ENCODE measurements at places on chromosomes 3 and 15.

- DNase-seq = no peak
Observed at GRCh38 chr3:2098398-2099027, at the start of gene CNTN4. Gene CNTN4 (plus strand): TSS chr3:2098866.

DNA sequence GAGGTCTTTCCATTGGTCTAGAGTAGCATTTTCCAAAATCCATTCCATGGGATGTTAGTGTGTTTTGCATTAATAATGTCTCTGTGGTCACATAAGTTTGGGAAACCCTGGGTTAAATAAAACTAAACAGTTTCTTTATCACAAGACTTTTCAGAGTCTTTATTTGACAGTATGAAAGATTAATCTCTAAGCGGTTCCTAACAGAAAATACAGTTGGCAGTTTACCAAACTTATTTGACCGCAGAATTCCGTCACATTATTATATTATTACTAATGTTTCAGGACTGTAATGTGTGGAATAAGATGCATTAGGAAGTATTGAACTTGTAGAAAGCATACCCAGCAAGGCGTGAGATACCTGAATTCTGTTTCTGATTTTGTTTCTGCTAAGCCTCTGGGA lies 71.5 kb upstream of the ADAMTSL3 start:
- no peak for DNase-seq

DNA sequence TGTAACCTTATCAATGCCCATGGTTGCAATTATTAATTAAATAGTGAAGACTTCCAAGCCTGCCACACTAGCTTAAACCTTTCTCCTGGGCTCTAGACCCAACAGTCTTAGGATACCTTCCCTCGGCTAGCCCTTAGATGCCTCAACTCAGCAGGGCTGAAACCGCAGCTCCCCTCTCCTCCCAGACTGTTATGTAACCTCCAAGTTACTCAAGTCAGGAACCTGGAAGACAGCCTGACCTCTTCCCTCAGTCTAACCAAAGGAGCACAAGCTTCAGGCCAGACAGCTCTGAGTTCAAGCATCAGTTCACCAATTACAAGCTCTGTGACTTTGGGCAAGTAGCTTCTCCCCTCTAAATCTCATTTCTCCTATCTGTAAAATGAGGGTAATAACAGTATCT lies 70.5 kb upstream of the HACD2 start:
- no peak for DNase-seq

DNA sequence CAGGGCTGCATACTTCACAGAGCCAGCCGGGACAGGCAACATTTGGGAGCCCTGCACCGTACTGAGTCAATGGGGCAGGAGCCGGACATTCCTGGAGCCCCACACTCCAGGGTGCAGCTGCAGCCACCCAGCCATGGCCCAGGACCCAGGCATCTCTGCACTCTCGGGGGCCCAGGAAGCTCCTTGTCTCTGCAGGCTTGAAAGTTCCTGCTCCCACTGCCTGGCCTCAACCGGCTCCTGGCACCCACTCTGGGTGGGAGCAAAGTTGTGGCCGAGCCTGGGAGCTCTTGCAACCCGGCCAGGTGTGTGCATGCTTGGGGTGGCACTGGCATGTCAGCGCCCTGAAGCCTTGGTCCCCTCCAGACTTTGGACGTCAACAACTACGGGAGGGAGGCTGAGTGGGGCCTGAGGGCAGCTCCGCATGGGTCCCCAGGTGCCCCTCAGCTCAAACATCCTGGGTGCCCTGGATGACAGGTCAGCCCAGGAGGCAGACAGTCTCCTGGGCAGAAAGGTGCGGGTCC lies 833.5 kb upstream of the CADM2 start:
- no peak for DNase-seq

DNA sequence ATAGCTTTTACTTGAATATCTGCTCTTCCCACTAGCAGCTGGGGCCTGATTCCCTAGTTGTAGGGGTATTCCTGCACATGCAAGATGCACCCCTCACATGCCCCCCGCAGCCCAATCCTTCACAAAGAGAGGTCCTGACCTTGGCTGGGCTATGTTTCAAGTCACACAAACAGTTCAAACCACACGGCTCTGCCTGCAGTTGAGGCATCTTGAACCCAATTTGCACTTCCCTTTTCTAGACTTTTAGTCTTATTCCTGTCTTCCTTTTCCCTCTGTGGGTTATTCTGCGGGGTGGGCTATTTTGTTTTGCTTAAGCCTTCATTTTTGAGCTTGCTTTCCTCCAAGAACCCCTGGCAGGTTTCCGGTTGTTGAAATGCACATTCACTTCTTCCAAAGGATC lies 13.3 kb upstream of the CCR1 start:
- DNase-seq = no peak

- DNase-seq = no peak
Observed at GRCh38 chr3:9155028-9155427, 94.4 kb downstream of the SRGAP3 start.

- no peak for DNase-seq
Observed at GRCh38 chr3:193782747-193783146, 189.7 kb downstream of the OPA1 start.

DNA sequence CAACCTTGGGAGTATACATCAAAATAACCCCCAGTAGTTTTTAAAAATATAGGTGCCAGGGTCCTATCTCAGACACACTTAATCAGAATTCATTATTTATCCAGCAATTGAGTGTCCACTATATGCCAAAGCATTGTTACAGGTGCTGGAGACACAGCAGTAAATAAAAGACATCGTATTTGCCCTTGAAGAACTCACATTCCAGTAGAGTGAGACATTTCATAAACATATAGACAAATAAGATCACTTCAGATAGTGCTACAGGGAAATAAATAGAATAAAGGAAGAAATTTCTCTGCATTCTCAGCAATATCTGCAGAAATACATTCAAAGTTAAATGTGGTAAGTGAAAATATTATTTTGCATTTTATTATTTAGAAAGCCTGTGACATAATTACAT lies 34.1 kb upstream of the ANKRD28 start:
- no peak for DNase-seq

DNA sequence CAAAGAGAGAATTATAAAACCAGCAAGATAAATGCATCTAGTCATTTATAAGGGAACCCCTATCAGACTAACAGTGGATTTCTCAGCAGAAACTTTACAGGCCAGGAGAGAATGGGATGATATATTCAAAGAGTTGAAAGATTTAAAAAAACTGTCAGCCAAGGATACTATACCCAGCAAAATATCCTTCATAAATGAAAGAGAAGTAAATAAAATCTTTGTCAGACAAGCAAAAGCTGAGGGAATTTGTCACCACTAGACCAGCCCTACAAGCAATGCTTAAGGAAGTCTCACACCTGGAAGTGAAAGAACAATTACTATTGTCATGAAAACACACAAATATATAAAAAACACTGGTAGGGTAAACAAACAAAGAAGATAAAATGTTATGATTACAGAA lies 113.4 kb upstream of the FAM3D start:
- DNase-seq = no peak

GRCh38 chr3:16319723-16320122 lies 54.7 kb downstream of the OXNAD1 start:
- no peak for DNase-seq

- DNase-seq = no peak
Observed at GRCh38 chr3:70973558-70973957, 610.0 kb downstream of the FOXP1 start.

GRCh38 chr15:77464129-77464865 lies 43.6 kb downstream of the HMG20A start:
- no peak for DNase-seq

GRCh38 chr15:29127506-29128430 lies 141.9 kb downstream of the NSMCE3 start:
- DNase-seq = no peak

- DNase-seq = no peak
Observed at GRCh38 chr3:67415511-67415910, 238.9 kb downstream of the SUCLG2 start.

DNA sequence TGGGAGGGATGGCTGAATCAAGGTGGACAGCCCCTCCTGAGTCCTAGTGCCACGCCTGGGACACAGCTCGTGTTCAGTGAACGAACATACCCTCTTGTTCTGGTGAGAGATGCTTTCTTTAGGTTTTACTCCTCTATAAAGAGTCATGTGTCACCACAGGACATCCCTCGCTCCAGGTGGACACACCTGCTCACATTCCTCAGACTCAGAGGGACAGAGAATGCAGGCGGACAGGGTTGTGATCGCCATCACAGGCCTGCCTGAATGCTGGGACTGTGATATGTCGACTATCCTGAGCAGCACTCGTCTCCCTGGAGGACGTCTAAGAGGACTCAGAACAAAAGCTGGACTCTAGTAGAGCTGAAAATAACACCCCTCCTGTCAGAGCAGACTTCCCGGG lies 96.4 kb upstream of the SNRPA1 start:
- DNase-seq = no peak

DNA sequence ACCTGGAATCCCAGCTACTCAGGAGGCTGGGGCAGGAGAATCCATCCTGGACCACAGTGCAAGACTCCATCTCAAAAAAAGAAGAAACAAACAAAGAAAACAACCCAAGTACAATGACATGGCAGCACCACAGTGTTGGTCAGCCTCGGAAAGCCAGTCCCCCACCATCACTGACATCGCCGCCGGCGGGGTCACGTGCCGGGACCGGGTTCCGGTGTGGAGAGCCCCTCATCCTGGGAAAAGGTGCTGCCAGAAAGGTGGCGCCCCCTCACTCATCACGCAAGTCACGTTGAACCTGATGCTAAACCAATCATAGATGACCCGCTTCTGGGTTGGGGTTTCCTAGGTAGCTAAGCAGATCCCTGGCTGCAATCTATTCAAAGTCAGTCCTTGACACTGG lies 17.8 kb downstream of the QRICH1 start:
- DNase-seq = no peak
